Trophoblast cell (in vitro differentiated cells and primary cell): ENCODE measurements at places on chromosomes 16 and 17.

- H3K27ac ChIP-seq, result no peak overlapping the region
- H3K4me3 ChIP-seq, result no peak overlapping the region
- peaks cover 3% of the 10 kb centered on the region for H3K27me3 ChIP-seq
Observed at GRCh38 chr16:67181346-67181745, 2.4 kb downstream of the MATCAP1 start.

GRCh38 chr17:27956601-27957445 lies 63.7 kb upstream of the LYRM9 start:
- H3K4me3 ChIP-seq, result no peak overlapping the region
- no peaks in the 10 kb centered on the region for H3K36me3 ChIP-seq
- DNase-seq, result no peak
- no peak overlapping the region for H3K27ac ChIP-seq
- H3K4me1 ChIP-seq, result peaks cover 2% of the 10 kb centered on the region

DNA sequence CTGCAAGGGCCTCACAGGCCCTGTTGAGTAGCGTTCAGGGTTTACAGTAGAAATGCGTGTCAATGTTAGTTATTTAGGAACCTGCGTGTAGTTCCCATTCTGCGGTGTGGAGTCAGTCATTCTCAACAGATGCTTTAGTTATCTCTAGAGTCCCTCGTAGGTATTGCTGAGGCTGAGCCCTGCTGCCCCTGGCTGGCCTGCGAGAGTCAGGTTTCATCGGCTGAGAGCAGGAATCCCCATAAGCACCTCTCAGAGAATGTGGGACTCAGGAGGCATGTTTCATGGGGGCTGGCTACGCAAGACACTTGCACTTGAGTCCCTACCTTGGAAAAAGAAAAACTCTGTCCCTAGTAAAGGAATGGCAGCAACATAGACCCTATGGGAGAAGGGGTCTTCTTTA lies 347.5 kb upstream of the ASIC2 start:
- H3K36me3 ChIP-seq, result no peaks in the 10 kb centered on the region
- no peaks in the 10 kb centered on the region for H3K4me1 ChIP-seq
- no peak overlapping the region for H3K4me3 ChIP-seq
- H3K27me3 ChIP-seq, result no peaks in the 10 kb centered on the region
- no peak overlapping the region for H3K27ac ChIP-seq

- DNase-seq, result peak; percentile 95
- H3K36me3 ChIP-seq, result peaks cover 69% of the 10 kb centered on the region
- H3K4me3 ChIP-seq, result no peak overlapping the region
- H3K27me3 ChIP-seq, result no peaks in the 10 kb centered on the region
- peaks cover 15% of the 10 kb centered on the region for H3K4me1 ChIP-seq
- H3K27ac ChIP-seq, result peak overlapping the region; percentile 8
Observed at GRCh38 chr17:63834431-63835166, 7.1 kb upstream of the FTSJ3 start.

GRCh38 chr17:48539177-48539576 lies 5.7 kb downstream of the HOXB2 start:
- no peaks in the 10 kb centered on the region for H3K27me3 ChIP-seq
- peaks cover 9% of the 10 kb centered on the region for H3K4me1 ChIP-seq

DNA sequence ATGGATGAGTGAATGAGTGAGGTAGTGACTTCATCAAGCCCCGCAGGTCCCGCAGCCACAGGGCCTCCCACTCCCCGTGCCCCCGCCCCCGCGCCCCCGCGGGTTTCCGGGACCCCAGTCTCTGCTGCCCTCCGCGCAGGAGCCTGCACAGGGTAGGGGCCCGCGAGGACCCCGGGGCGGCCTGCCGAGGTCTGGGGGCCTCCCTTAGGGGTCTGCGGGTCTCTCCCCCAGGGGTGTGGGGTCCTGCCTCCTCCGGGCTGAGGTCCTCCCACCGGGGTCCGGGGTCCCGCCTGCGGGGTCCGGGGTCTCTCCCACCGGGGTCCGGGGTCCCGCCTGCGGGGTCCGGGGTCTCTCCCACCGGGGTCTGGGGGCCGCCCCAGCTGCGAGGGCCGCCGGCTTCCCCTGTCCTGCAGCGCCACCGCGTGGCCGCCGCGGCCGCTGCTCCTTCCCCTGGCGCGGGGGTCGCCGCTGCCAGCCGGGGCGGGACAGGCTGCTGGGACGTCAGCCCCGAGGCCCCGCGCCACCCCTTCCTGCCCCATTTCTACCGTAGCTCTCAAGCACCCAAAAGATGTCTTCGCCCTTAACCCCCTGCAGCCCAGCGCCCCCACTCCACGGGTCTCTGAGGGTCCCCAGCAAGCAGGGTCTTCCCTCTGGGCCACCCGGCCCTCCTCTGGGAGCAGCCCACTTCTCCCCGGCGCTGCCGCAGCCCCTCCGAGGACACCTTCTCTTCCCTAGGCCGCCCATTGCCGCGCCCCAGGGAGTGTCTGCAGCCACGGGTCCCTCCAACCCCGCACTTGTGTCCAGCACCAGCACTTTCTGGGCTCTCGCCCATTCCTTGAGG lies 10.4 kb upstream of the CHMP6 start:
- DNase-seq, result no peak
- no peak overlapping the region for H3K27ac ChIP-seq
- no peaks in the 10 kb centered on the region for H3K36me3 ChIP-seq
- H3K27me3 ChIP-seq, result no peaks in the 10 kb centered on the region

- H3K4me1 ChIP-seq, result no peaks in the 10 kb centered on the region
- H3K4me3 ChIP-seq, result no peak overlapping the region
- no peak overlapping the region for H3K27ac ChIP-seq
- H3K36me3 ChIP-seq, result no peaks in the 10 kb centered on the region
- no peak for DNase-seq
Observed at GRCh38 chr16:57725554-57725953, 10.0 kb upstream of the KATNB1 start.

DNA sequence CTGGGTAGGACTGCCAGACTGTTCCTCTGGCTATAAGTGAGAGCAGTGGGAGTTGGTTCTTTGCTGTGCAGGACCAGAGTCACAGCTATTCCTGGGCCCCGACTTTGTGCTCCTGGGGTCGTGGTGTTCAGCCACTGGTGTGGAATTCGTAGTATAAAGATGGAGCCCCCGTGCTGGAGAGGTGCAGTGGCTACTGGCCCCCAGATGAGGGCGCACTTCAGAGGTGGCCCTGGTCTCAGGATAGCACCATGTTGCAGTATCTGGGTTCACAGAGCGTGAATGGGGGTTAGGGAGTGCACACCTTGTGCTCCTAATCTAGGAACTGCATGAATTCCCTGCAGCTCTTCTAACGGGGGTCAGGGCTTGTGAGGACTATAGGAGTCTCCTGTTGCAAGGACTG lies 21.1 kb downstream of the TANC2 start:
- no peak overlapping the region for H3K27ac ChIP-seq
- peaks cover 19% of the 10 kb centered on the region for H3K4me1 ChIP-seq
- H3K27me3 ChIP-seq, result no peaks in the 10 kb centered on the region
- no peak overlapping the region for H3K4me3 ChIP-seq
- DNase-seq, result no peak

- no peak overlapping the region for H3K27ac ChIP-seq
- H3K4me3 ChIP-seq, result no peak overlapping the region
- no peaks in the 10 kb centered on the region for H3K36me3 ChIP-seq
- no peaks in the 10 kb centered on the region for H3K4me1 ChIP-seq
- peaks cover 94% of the 10 kb centered on the region for H3K27me3 ChIP-seq
Observed at GRCh38 chr16:86498155-86498670, 12.1 kb upstream of the FOXF1 start.

GRCh38 chr17:7777017-7777416 lies 57.0 kb upstream of the KDM6B start:
- H3K27me3 ChIP-seq, result peaks cover 4% of the 10 kb centered on the region
- no peak for DNase-seq
- H3K27ac ChIP-seq, result no peak overlapping the region
- H3K36me3 ChIP-seq, result no peaks in the 10 kb centered on the region

DNA sequence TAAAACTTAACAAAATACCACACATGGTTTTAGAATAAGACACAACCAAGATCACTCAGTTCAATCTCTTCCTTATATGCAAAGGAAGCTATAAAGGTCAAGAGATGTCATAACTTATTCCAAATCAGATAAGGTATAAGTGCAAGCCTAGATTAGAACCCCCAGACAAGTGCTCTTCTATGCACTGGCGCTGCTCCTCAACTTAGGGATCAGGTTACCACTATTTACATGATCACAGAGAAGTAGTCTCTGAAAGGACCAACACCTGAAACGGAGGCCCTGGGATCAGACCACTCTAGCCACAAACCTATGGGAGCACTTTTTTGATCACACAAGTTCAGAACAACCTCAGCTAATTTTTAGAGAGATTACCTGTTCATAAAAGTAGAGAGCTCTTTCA lies 16.6 kb downstream of the COPS3 start:
- no peak overlapping the region for H3K4me3 ChIP-seq
- H3K27ac ChIP-seq, result no peak overlapping the region
- peaks cover 43% of the 10 kb centered on the region for H3K36me3 ChIP-seq
- no peak for DNase-seq

DNA sequence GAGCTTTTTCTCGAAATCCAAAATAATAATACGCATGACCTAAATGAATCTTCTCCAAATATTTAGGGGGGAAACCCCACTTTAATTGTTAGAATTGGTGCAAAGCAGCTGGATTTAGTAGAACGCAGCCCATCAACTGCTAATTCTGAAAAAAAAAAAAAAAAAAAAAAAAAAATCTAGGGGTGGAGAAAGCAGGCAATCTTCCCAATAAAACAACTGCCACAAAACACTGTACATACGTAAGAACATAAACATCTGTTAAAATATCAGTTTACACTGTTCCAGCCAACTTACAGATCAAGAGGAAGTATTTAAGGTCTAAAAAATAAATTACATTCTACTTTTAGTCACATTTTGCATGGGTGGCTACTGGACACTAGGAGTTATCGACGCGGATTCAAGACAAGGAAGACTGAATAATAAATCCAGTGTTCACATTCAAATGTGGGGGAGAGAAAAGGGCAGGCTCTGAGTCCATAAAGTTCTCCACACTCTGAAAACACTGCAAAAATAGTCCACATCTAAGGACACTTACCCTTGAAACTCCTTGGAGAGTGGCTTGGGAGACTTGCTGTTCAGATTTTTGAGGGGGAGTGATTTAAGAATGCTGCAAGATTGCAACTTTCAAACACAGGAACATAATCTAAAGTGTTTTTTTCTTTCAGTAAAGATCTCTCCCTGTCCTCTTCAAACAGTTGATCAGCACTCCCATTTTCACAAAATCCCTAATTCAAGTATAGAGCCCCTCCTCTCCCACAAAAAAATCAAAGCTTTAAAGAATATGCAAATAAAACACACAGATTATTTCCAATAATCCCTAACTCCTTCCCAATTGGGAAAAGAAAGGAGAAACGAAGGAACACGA lies 1.3 kb downstream of the APPBP2 start:
- H3K4me1 ChIP-seq, result peaks cover 5% of the 10 kb centered on the region
- peak overlapping the region; percentile 91 for H3K4me3 ChIP-seq
- H3K27ac ChIP-seq, result peak overlapping the region; percentile 99
- peaks cover 10% of the 10 kb centered on the region for H3K36me3 ChIP-seq

GRCh38 chr17:36523113-36523512 lies 11.6 kb downstream of the MYO19 start:
- H3K27ac ChIP-seq, result no peak overlapping the region
- H3K36me3 ChIP-seq, result peaks cover 38% of the 10 kb centered on the region
- no peaks in the 10 kb centered on the region for H3K27me3 ChIP-seq
- no peak overlapping the region for H3K4me3 ChIP-seq
- DNase-seq, result no peak

DNA sequence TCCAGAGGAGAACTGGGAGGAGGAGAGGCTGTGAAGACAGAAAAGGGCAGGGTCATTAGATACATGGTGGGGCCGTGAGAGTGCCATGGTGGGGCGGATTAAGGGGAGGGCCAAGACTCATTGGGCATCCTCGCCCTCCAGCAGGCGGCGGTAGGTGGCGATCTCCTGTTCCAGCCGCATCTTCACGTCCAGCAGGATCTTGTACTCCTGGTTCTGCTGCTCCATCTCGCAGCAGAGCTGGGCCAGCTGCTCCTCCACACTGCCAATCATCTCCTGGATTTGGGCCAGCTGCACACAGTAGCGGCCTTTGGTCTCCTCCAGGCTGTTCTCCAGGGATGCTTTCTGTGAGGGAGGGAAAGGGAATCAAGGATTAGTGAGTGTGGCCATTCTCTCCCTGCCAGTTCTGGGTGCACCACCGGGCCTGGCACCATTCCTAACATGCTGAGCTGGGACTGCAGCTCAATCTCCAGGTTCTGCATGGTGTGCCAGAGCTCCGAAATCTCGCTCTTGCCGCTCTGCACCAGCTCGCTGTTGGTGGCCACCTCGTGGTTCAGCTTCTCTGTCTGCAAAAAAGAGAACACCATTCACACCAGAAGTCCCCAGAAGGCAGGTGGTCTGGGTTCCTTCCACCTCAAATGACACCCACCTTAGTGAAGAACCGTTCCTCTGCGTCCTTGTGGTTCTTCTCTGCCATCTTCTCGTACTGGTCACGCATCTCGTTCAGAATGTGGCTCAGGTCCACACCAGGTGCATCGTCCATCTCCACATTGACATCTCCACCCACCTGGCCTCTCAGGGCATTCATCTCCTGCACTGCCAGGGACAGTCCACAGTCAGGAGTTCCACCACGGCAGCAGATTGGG lies 129.0 kb downstream of the CCDC144A start:
- no peaks in the 10 kb centered on the region for H3K27me3 ChIP-seq
- DNase-seq, result no peak
- H3K4me3 ChIP-seq, result no peak overlapping the region
- H3K27ac ChIP-seq, result no peak overlapping the region
- no peaks in the 10 kb centered on the region for H3K4me1 ChIP-seq

- no peaks in the 10 kb centered on the region for H3K36me3 ChIP-seq
- H3K27ac ChIP-seq, result no peak overlapping the region
- no peaks in the 10 kb centered on the region for H3K27me3 ChIP-seq
- no peak for DNase-seq
Observed at GRCh38 chr17:45742251-45742650, 41.9 kb upstream of the CRHR1 start.
